Inflammatory macrophage treated with lipopolysaccharide for 1 hour (primary cell): ENCODE measurements at places on chromosomes 11 and 22.

GRCh38 chr11:2293531-2293971 is 8.2 kb downstream of the C11orf21 start:
- DNase-seq, result no peak

- no peak for DNase-seq
Measured at GRCh38 chr11:12824281-12825041, 150.2 kb downstream of the TEAD1 start.

- DNase-seq, result no peak
Measured at GRCh38 chr11:17846852-17847453, 112.4 kb downstream of the KCNC1 start.

- DNase-seq, result peak; percentile 33
Measured at GRCh38 chr22:30541961-30542810, 4.4 kb downstream of the SEC14L6 start.

GRCh38 chr11:108906329-108906728 is 241.5 kb downstream of the DDX10 start:
- DNase-seq, result peak; percentile 3

DNA sequence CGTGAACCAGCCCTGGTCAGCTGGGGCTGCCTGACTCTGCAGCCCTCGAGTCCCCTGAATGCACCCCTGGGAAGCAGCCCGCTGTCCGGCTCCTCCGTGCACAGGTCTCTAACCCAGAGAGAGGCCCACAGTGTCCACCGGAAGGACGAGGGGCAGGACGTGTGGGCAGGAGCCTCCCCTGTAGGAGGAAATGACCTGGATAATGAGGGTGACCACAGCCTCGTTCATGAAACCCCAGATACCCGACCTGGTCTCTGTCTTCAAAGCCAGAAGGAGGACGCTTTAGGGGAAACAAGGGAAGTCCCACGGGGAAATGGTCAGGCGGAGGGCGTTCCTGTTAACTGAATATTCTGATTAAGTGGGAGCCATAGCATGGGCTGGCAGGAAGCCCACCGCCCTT is 23.3 kb downstream of the LIF start:
- DNase-seq, result no peak

DNA sequence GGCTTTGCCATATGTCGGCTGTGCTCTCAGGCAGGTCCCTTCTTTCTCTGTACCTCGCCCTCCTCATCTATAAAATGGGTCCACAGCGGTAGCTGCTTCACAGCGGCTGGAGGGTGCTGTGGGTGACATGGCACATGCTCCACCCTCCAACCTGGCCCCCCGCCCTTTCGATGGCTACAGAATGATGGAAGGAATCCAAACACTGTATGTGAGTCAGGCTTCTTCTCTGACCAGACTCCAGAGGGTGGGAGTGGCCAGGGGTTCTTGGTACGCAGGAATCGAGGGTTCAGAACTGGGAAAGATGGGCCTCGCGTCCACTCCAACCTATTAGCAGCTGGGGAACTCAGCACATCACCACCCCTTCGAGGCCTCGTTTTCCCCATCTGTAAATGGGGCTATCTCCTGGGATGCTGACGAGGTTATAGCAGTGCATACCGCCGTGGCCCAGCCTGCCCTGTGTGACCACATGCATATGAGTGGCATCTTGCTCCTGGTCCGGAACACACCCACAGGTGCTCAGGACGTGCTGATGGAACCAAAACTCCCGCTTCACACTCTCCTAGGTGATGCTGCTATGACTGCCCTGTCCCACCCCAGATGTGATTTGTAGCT is 26.4 kb downstream of the MN1 start:
- DNase-seq, result no peak

GRCh38 chr11:119109843-119110242 is 2.7 kb downstream of the C2CD2L start:
- DNase-seq, result no peak

GRCh38 chr11:108468478-108468864 is 1.1 kb upstream of the C11orf65 start:
- DNase-seq, result peak; percentile 23

- DNase-seq, result peak; percentile 98
Measured at GRCh38 chr11:73335204-73335923, 27.3 kb downstream of the ARHGEF17 start.

- no peak for DNase-seq
Measured at GRCh38 chr11:117902001-117902845, 25.8 kb upstream of the FXYD6 start.

GRCh38 chr11:128394431-128395089 is 192.8 kb downstream of the ETS1 start:
- DNase-seq, result no peak

DNA sequence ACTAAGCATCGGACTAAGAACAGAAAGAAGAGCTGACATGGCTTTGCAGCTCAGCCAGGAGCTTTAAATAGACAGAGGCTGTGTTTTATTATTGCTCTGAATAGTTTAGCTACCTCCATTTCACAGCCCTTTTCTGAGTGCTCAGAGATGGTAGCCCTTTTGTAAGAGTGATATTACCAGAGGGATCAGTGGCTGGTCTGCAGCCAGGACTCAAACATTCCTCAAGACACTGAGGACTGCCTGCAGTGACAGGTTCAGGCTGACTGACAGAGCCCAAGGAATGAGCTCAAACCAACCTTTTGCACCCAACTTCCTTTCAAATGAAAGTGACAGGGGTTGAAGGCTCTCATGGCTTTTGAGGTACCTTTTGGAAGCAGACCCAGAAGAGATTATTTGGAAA is 189.0 kb downstream of the DDX10 start:
- DNase-seq, result no peak

DNA sequence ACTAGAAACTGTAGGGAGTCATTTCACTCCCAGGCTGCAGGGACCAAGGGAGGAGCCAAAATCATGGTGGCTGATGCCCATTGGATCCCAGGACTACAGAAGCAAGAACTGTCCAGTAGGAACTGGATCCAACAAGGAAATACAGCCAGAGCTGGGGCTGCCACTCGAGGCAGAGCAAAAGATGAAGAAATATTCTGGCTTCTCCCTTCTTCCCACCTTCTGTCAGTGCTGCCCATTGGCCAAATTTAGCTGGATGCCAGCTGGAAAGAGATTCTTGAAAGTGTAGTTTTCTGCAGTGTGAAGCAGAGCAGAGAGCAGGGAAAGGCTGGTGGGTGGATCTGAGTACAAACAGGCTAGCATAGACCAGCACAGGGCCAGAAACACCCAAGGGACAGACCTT is 45.6 kb downstream of the COMMD9 start:
- DNase-seq, result no peak

GRCh38 chr22:35642305-35642741 is 5.9 kb upstream of the APOL6 start:
- DNase-seq, result no peak

DNA sequence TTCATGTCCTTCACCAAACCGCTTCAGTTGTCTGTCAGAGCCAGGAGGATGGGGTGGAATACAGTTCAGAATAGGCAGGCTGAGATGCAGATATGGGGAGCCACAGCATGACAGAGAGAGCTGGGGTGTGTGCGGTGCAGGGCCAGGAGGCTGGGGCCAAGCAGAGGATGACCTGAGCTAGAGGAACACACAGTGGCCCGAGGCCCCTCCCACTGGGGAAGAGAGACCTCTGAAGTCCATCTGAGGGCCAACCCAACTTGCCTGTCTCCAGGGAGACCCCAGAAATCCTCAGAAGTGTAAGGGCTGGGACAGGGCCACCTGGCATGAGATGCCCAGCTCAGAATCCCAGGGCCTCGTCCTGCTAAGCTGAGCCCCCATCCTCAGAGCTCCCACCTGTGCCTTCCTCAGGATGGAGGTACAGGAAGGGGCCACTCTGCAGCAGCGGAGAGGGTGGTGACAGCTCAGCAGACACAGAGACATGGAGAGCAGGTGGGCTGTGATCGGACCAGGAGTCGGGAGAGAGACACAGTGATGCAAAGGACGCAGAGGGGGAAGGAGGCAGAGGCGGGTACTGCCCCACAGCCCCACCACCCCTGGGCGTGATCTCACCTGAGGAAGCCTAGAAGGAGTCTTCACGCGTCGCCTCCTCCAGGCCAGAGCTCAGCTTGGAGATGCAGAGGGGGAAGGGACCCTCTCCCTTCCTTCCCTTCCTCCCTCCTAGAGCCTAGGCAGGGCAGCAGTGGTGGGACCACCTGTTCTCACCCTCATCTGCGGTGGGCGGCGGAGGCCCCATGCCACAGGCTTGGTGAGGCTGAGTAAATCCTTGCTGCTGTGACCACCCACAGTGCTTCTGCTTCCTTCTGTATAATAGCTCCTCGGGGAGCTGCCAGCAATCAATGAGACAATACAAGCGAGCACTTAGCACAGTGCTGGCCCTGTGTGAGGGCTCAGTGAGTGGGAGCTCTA is 9.1 kb upstream of the TUB start:
- no peak for DNase-seq

DNA sequence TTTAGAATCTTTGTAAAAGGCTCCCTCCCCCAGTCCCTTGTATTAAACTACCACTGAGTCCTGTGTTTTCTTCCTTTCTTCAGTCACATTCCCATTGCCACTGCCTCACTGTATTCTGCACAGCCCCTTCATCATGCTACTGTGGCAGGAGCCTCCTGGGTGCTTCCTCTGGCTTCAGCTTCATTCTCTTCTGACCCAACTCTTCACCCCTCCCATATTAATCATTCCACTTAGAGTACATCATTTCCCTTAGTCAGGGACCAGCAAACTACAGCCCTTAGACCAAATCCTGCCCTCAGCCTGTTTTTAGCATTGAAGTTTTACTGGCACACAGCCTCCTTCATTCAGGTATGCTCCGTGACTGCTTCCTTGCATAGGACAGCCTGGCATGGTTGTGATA is 127.7 kb upstream of the MTNR1B start:
- no peak for DNase-seq

GRCh38 chr22:31870890-31871289 is 73.4 kb upstream of the YWHAH start:
- DNase-seq, result no peak

- no peak for DNase-seq
Measured at GRCh38 chr11:124798991-124799347, 1.2 kb downstream of the MSANTD2 start.

DNA sequence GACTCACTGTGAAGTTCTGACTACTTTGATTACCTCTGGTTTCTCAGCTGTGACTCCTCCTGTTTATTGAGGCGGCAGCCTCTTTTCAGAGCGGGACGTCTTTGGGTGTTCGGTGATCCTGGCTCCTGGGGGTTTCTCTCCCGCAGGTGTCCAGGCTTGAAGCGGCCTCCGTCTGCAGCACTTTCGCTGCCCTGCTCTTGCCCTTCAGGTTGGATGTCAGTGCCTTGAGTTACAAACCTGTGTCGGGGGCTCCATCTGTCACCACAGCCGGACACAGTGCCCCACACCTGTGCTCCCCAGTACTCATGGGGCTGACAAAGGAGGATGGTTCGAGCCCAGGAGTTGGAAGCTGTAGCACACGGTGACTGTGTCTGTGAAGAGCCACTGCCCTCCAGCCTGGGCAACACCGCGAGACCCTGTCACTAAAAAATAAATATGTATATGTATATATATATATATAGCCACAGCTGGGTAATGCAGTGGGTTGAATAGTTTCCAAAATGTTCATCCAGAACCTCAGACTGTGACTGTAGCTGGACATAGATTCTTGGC is 104.1 kb downstream of the BRD1 start:
- DNase-seq, result no peak

GRCh38 chr22:29541845-29542244 is 11.7 kb downstream of the THOC5 start:
- DNase-seq, result peak; percentile 40

DNA sequence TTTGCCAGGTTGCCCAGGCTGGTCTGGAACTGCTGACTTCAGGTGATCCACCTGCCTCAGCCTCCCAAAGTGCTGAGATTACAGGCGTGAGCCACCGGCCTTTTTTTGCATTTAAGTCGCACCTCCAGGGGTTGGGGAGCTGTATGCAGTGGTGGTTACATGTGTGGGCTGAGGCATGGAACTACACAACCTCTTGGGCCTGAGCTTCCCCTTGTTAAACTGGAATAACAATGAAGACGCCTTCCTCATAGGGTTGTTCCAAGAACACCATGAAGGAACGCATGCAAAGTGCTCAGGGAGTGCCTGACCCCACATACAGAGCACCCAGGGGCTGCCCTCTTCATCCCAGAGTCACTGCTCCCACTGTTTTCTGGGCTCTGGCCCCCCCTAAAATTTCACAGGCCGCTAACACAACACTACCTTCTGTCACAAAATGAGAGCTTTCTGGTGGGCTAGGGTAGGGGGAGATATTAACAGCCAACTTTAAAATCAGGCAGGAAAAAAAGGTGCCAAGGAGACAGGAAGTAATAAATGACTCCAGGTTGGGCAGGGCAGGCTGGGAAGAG is 1.3 kb upstream of the FAM118A start:
- DNase-seq, result no peak

DNA sequence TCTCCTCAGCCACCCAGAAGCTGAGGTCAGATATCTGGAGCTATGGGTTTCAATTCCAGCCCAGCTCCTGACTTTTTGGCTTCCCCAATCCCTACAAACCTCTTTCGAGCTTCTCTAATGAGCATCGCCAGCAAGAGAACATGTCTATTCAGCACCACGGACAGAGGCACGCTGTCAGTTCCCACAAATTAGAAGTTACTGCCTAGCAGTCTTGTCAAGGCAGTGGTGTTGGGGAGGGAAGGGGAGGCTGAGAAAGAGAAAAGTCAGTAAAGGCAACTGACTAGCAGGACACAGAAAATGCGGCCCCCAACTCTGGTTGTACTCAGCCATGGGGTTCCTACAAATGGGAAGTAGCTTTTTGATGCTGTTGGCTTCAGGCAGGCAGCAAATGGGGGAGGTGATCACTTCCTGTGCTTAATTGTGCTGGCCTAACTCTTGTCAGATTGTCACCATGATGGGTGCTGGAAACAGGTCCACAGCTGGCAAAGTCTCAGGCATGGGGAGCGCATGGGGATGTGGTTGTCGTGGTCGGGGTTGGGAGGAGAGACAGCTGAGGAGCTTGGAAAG is 205.9 kb downstream of the ST3GAL4 start:
- peak; percentile 2 for DNase-seq

- DNase-seq, result no peak
Measured at GRCh38 chr11:47242596-47243192, 5.9 kb downstream of the ACP2 start.

- DNase-seq, result no peak
Measured at GRCh38 chr11:131099013-131099412, 182.7 kb upstream of the SNX19 start.

DNA sequence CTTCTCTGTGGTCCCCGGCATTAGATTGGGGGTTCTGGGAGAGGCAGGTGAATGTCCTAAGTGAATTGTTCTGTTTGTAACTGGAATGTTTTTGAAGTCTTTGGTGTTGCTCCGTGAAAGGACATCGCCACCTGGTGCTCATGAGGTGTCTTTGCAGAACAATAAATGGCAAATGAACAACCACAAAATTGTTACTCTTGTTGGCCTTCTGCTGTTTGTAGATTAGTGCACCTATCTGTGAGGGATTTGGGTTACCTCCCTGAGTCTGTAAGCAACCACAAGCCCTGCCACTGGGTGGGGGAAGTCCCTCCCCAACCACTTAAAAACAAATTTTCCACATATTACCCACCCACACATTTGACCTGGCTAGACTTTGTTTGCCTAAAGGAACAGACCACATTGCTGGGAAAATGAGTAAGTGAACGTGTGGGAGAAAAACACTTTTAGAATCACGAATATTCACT is 4.7 kb downstream of the MPEG1 start:
- DNase-seq, result no peak

- peak; percentile 71 for DNase-seq
Measured at GRCh38 chr11:102347462-102348370, 702 bp downstream of the BIRC2 start.
